ENCODE measurements at places on chromosomes 3 and 15. TPM values are rescaled to one million over a fixed set of nuclear protein-coding genes. Genes with fewer than 3 reads are reported as not detected.
A peak's percentile ranks its signal among the peaks of the same experiment; 100 is the strongest.

The GPR27 gene
- 9.4 TPM for total RNA-seq

The GOLGA8J gene
- total RNA-seq: 0.54 TPM

The PIAS1 gene
- 41.3 TPM for total RNA-seq

- H3K36me3 ChIP-seq: no peaks in the 10 kb centered on the region
- H3K27ac ChIP-seq: no peak overlapping the region
- peaks cover 13% of the 10 kb centered on the region for H3K4me1 ChIP-seq
Measured at GRCh38 chr3:27253391-27253790, 115.8 kb downstream of the NEK10 start.

The PLSCR5 gene
- total RNA-seq: not detected

DNA sequence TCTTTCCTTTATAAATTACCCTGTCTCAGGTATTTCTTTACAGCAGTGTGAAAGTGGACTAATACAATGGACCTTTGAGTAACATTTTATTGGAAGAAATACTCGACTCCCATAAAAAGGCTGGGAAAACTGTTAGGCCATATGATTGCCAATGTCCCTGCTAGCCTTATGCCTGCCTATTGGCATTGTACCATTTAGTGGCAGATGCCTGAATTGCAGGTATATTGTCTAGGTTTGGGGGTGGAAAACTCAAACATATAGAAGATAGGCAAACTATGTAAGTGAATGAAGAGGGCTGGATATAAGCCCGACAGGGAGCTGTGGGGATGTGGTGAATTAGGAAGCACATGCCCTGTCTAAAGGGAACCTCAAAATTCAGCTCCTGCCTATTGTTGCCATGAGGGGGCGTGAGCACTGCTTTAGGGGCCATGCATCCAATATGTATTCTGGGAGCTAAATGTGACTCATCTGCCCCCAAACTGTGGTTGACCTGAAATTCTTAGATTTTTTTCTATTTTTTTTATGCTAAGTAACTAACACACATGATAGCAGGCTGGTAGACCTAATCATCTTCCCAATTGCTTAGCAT lies 65.2 kb upstream of the TRA2B start:
- no peaks in the 10 kb centered on the region for H3K36me3 ChIP-seq
- H3K27ac ChIP-seq: no peak overlapping the region
- no peaks in the 10 kb centered on the region for H3K4me1 ChIP-seq

DNA sequence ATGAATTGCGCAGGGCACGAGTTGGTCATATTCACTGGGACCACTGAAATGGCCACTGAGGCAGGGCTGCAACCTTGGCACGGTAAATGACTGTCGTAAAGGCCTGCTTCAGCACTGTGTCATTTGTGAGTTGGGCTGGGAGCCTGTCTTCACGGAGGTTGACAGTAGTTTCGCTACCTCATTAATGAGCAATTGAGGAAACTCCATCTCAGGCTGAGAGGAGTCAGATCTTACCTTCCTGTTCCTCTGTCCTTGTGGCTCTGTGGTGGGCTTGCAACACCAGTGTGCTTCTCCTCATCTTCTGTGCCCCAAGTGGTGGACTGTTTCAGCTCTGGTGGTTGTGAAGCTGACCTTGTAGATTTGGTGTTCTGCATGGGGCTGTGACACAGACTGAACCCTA lies 80.1 kb upstream of the EIF1B start:
- H3K27ac ChIP-seq: no peak overlapping the region
- DNase-seq: no peak
- H3K36me3 ChIP-seq: no peaks in the 10 kb centered on the region
- H3K4me1 ChIP-seq: no peaks in the 10 kb centered on the region
- no peak overlapping the region for H3K4me3 ChIP-seq

DNA sequence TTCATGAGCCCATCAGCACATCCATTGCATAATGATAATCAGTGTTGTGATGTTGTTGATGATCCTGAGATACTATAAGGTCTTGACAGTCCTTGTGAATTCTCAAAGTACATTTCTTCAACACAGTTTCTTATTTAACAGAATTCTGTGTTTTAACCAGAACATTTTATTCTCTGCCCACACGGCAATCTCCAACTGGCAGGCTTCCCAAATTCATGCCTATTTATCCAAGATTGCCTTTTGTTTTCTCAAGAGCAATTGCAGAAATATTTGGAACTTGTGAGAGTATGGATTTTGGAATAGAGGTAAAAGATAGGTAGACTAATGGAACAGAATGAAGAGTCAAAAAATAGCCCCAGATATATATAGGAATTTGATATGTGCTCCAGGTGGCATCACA lies 116.0 kb downstream of the UACA start:
- H3K4me1 ChIP-seq: peaks cover 13% of the 10 kb centered on the region
- no peak overlapping the region for H3K4me3 ChIP-seq
- no peak for DNase-seq

The CFAP44 gene
- 11.1 TPM for total RNA-seq

- DNase-seq: no peak
- H3K36me3 ChIP-seq: no peaks in the 10 kb centered on the region
- no peaks in the 10 kb centered on the region for H3K4me1 ChIP-seq
- H3K27me3 ChIP-seq: no peaks in the 10 kb centered on the region
- H3K4me3 ChIP-seq: no peak overlapping the region
Measured at GRCh38 chr3:14304101-14305045, 98.0 kb upstream of the SLC6A6 start.

DNA sequence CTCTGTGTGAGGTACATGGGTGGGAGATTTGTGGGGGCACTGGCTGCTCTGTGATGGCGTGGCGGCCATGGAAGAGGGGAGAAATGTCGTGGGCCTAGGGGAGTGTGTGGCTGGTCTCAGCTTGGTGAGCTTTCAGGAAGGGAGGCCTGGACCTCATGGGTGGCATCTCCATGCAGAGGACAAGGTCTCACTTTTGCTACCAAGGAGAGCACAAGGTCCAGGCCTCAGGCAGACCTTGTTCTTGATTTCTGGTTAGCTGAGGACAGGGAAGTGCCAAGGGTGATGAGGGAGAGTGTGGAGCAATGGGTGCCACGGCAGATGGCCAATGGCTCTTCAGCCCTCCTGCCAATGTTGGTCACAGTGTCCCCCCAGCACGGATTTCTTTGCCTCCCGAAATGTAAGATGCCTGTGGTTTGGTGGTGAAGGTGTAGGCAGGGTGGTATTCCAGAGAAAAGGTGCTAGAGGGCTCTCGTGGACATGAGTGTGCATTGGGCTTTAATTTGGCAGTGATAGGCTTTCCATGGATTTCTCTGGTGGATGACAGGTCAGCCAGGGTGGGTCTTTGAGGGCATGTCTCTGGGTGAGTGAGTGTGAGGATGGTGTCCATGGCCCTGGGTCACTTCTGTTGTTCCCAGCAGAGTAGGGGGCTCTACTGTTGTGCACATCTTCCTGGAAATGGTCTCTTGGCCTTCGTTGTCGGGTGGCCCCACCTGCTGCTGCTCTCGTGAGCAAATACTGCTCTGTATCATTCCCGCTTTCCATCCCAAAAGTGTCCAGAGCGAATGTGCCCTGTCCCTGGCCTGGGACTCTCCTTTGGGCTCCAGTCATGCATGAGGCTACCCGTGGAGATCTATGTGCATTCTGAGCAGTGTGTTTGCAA lies 108.0 kb downstream of the SNRPN start:
- H3K4me1 ChIP-seq: no peaks in the 10 kb centered on the region
- peaks cover 4% of the 10 kb centered on the region for H3K27me3 ChIP-seq
- DNase-seq: no peak
- no peak overlapping the region for H3K4me3 ChIP-seq

DNA sequence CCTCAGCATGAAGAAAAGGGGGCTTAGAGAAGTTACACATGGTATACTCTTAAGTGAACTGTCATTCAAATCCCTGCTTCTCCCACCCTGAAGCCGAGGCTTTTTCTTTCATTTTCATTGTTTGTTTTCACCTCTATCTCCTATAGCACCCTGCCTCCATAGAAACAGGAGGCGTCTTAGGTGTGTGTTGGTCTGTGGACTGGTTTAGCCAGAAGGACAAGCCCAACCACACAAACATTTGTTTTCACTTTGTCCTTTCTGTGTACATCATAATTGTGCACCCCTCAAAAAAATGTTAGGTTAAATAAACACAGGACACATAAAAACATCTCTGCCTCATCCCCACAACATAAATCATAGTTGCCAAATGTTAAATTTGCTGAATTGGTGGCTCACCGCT lies 73.3 kb upstream of the UBE2E2 start:
- DNase-seq: no peak
- H3K27ac ChIP-seq: no peak overlapping the region
- H3K4me3 ChIP-seq: no peak overlapping the region

The FOXB1 gene
- total RNA-seq: 5.9 TPM

- H3K4me1 ChIP-seq: peaks cover 61% of the 10 kb centered on the region
- H3K27ac ChIP-seq: peak overlapping the region; percentile 93
- H3K36me3 ChIP-seq: no peaks in the 10 kb centered on the region
- DNase-seq: no peak
- no peaks in the 10 kb centered on the region for H3K27me3 ChIP-seq
Measured at GRCh38 chr3:177491296-177492032, 294.2 kb upstream of the TBL1XR1 start.

DNA sequence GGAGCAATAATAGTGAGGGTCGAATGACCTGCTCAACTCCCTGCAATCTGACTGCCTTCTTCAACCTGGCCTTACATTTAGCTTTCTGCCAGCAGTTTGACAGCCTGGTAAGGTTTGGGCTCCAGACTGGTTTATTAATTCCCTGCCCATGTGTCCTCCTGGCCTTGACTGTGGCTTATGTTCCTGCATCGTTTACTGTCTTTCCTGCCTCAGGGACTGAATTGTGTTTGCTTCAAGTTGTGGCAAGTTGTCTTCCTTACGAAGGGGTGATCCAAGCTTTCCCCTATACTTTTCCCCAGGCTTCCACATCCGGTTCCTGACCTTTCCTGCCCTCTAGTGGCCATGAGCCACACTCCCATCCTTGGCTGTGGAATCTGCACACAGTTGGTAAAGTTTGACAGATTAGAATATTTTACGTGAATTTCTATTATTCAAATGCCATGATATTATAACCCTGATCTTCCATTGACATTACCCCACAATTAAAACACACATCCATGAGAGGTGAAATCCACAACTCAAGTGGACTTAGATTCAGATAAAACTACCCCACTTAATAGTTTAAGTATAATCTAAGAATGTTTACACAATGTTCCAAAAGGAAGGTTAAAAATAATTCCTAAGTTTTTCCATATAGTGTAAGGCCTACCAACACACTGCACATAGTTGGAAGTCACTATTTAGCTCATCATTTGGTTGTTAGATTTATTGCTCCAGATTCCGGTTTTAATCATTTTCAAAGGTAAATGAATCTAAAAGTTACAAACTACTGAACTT lies 95.7 kb downstream of the NEDD4 start:
- no peaks in the 10 kb centered on the region for H3K36me3 ChIP-seq
- no peak overlapping the region for H3K4me3 ChIP-seq
- no peak overlapping the region for H3K27ac ChIP-seq

DNA sequence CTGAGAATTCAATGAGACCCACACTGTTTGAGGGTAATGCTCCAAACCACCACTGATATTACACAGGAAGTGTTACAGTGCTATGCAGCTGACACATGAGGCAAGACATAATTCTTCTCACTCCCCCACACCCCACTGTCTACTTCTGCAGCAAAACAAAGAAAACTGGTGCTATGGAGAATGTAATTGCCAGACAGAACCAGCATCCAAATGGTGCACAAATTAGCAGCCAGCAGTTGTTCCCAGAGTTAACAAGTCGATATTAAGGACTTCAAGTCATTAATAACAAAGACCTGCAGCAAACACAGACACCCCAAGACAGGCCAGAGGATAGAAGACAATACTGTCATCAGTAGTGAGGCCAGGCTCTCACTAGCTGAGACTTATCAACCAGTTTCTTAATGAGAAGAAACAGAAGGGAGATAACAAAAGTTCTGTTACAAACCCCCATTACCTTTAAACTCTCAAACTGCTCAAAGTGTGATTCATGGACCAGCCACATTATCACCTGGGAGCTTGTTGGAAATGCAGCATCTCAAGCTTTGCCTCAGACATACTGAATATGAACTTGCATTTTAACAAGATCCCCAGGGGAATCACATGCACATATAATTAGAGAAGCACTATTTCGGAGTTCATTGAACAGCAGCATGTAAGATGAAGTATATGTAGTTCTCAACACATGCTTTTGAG lies 58.7 kb upstream of the FNDC3B start:
- no peak for DNase-seq
- H3K4me3 ChIP-seq: no peak overlapping the region
- H3K27ac ChIP-seq: no peak overlapping the region

DNA sequence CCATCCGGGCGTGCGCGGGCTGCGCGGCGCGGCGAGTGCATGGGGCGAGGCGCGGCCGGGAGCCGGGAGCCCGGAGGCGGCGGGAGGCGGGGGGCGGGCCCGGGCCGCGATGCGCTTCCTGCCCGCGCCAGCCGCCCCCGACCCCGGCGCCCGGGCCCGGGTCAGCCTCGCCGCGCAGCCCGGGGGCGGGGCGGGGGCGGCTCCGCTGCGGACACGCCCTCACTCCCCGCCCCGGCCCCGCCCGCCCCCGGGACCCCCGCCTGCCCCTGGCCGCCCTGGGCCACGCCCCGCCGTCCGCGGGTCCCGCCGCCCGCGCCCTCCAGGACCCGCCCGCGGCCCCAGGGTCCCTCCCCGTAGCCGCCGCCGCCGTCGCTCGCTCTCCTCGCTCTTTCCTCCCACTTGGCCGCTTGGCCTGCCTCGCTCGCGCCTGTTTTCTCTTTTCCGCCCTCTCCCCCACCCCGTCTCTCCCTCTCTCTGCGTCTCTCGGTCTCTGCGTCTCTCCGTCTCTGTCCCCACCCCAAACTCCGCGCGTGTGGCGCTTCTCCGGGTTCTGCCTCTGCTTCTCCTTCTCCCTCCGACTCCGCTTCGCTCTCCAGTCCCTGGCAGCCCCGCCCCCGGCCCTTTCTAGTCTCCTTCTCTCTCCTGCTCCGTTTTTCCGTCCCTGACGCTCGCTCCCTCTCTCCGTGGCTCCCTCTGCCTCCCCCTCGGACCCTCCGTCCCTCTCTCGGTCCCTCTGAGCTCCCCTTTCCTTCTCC lies at the start of gene PLXND1:
Gene PLXND1 (minus strand): TSS at position 41 of the 755 bp plus-strand sequence. CDS start 37 bp downstream, at position 4.
- peaks cover 46% of the 10 kb centered on the region for H3K27me3 ChIP-seq
- peak within 1 kb of the TSS; percentile 92 for H3K4me3 ChIP-seq
- H3K4me1 ChIP-seq: peaks cover 48% of the 10 kb centered on the region
- peak; percentile 46 for DNase-seq
- H3K36me3 ChIP-seq: no peaks in the 10 kb centered on the region

The BFSP2 gene
- not detected for total RNA-seq

- H3K27me3 ChIP-seq: no peaks in the 10 kb centered on the region
- H3K4me1 ChIP-seq: no peaks in the 10 kb centered on the region
- no peak overlapping the region for H3K27ac ChIP-seq
- no peak for DNase-seq
Measured at GRCh38 chr3:89373434-89373833, 266.0 kb downstream of the EPHA3 start.

DNA sequence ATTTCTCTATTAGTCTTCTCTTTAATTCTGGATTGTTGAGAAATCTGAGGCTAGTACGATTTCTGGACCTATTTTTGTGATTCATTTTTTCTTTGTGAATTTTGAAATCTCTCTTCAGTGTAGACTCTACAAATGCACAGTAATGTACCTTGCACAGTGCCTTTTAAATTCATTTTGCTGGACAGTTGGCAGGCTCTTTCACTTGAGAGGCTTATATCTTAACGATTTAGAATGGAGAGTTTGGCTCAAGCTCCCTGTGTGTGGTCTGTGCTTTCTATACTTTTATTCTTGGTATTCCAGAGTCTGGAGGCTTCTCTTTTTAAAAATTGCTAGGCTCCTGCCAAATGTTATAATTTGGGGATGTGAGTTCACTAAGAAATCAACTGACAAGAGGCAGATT lies 8.8 kb downstream of the CRYBG3 start:
- H3K4me1 ChIP-seq: no peaks in the 10 kb centered on the region
- H3K27ac ChIP-seq: no peak overlapping the region
- H3K36me3 ChIP-seq: peaks cover 5% of the 10 kb centered on the region
- DNase-seq: no peak

GRCh38 chr3:128703561-128703960 lies 22.4 kb upstream of the RAB7A start:
- H3K27me3 ChIP-seq: no peaks in the 10 kb centered on the region
- DNase-seq: no peak

- DNase-seq: no peak
- peaks cover 5% of the 10 kb centered on the region for H3K27me3 ChIP-seq
- no peaks in the 10 kb centered on the region for H3K36me3 ChIP-seq
Measured at GRCh38 chr15:50190723-50191122, 8.7 kb downstream of the SLC27A2 start.
